Stomach (tissue), 19 donors: ENCODE measurements at places on chromosomes 6 and 20. TPM values are rescaled to one million over a fixed set of nuclear protein-coding genes. Genes with fewer than 3 reads are reported as not detected.

PRRT1 gene
- 1.9 TPM for polyA plus RNA-seq

GRCh38 chr6:166306378-166307081, 1.7 kb downstream of the PRR18 start:
- DNase-seq, result peak; percentile 37

DNA sequence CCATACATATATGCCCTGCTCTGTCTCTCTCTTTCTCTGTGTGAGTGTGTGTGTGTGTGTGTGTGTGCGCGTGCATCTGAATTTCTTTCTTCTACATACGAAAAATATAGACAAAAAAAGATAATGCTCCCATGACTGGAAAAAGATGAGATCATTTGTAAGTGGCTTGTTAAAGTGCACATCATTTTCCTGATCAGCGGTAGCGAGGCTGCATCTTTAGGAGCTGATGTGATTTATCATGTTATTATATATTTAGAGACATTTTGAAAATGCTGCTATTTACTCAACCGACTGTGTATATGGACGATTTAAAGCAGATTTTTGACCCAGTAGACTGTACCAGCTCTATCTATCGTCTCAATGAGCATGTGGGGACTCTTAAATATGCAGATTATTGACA, 265.3 kb downstream of the TSHZ2 start:
- no peak for DNase-seq

PFDN6 gene
- 265 TPM for polyA plus RNA-seq
